ENCODE measurements at places on chromosomes 2 and 18.

DNA sequence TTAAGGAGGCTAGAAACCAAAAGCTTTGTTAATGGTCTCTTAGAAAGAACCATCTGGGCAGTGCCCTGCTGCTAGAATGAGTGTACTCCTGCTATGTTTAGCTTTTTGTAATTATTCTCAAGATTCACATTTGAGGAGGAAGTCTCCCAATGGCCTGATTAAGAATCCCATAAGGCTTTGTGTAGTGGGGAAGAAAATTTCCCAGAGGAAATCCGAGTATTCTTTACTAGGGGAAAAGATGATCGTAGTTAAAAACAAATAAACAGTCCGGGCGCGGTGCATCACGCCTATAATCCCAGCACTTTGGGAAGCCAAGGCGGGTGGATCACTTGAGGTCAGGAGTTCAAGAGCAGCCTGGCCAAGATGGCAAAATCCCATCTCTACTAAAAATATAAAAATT, 117.9 kb downstream of the PTRHD1 start:
- DNase-seq = no peak

- DNase-seq = no peak
Observed at GRCh38 chr2:134375935-134376334, 122.1 kb downstream of the MGAT5 start.

GRCh38 chr2:41940745-41941063, 107.1 kb upstream of the PKDCC start:
- DNase-seq = no peak

DNA sequence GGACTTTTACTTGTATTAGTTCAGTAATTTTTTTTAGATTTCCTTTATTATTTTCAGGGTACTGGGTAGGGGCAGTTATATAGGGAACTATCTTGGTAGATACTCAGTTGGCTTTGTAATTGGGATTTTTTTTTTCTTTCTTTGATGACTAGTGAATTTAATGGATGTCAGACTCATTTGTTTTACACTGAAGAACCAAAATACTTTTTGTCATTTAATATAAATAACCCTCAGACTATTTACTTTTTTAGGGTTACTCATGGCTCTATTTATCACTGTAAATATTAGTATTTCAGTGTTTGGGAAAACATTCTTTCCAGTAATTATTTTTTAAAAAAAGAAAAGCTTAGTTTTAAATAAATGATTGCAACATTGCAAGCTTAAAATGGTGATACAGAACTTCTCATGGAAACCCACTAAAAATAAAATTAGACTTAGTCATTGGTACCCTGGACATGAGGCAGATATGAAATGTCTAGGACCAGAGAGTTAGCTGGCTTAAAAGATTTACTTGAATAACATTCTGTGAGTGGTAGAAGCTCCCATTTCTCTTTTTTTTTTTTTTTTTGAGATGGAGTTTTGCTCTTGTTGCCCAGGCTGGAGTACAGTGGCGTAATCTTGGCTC, 74.4 kb upstream of the CYP20A1 start:
- DNase-seq = no peak

GRCh38 chr2:191174442-191174841, 23.6 kb upstream of the STAT4 start:
- DNase-seq = no peak

GRCh38 chr2:181289698-181290097, 167.5 kb upstream of the ITGA4 start:
- DNase-seq = no peak

- DNase-seq = no peak
Observed at GRCh38 chr2:23137166-23137565, 247.8 kb upstream of the KLHL29 start.

- DNase-seq = no peak
Observed at GRCh38 chr2:17375262-17375661, 143.0 kb downstream of the RAD51AP2 start.

- peak; percentile 83 for DNase-seq
Observed at GRCh38 chr2:104976603-104977120, 61.2 kb upstream of the MRPS9 start.

- no peak for DNase-seq
Observed at GRCh38 chr2:112031473-112032223, 23.4 kb upstream of the TMEM87B start.

DNA sequence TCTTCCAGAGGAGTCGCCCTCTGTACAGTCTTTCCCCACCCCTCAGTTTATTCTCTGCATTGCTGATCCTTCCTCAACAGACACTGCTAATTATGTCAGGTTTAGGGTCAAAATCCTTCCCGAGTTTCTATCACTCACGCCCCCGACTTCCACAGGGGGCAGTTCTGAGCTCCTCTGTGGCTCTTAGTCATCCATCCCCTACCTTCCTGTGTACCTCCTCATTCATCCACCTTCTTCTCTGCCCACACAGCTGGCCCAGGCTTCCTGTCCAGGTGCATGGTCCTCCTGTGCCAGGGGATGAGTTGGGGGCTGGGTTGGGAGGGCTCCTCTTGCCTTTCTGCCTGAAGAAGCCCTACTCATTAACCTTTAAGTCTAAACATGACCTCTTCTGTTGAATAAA, 202.9 kb downstream of the ARL4C start:
- peak; percentile 46 for DNase-seq

GRCh38 chr2:180609626-180610340, 370.6 kb upstream of the UBE2E3 start:
- no peak for DNase-seq

GRCh38 chr2:95042472-95043271, 17.2 kb downstream of the MAL start:
- no peak for DNase-seq

DNA sequence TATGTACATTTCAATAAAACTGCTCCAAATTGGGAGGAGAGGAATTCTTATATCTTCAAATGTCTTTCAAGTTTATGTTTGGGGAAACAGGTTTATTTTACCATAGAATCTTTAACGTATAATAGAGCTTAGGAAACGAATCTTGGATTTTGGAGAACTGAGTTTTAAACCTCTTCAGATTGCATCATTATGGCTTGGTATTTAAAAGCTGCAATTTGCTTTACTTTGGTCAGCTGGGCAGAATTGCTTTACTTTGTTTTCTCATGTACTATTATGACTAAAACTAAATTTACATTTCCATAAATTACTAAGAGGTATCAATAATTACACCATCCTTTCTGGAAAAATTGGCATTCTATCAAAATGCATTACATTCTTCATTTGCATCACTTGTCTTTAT, 54.6 kb downstream of the BAZ2B start:
- no peak for DNase-seq

GRCh38 chr2:196263181-196263747, 91.9 kb upstream of the STK17B start:
- no peak for DNase-seq

DNA sequence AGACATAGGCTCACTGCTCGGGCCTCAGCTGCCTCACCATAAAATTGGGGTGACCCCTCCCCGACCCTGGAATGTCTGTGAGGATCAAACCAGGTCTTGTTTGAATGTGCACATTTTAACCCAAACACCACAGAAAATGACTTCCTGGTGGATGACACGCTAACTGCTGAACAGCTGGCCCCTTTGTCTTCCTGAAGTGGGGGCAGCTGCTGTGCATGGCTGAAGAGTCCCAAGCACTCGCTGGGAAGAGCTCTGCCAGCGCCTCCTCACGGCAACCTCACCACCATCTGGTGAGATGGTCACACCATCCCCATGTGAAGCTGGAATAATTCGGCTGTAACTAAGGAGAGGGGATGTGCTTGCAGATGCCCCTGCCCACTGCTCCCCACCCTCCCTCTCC, 34.0 kb downstream of the AQP12A start:
- DNase-seq = no peak

- no peak for DNase-seq
Observed at GRCh38 chr2:239456940-239457339, 56.1 kb upstream of the HDAC4 start.

- DNase-seq = no peak
Observed at GRCh38 chr2:44360749-44361329, 455 bp downstream of the PREPL start.

GRCh38 chr2:233597522-233597921, 19.9 kb upstream of the UGT1A8 start:
- no peak for DNase-seq

DNA sequence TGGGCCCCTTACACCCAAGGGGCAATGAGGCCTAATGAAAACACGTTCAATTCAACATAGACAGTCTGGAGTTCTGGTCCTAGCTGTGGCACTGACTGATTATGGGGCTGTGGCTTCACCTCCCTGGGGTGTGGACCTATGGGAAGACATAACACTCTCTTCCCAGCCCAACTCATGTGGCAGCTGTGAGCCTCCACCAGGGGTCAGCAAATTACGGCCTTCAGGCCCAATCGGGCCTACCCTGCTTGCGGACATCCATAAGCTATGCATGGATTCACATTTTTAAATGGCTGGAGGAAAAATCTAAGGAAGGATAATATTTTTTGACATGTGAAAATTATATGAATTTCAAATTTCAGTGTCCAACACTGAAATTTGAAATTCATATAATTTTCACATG, 101.3 kb downstream of the LOXHD1 start:
- DNase-seq = no peak

- peak; percentile 19 for DNase-seq
Observed at GRCh38 chr2:10688921-10689807, 611 bp downstream of the NOL10 start.

DNA sequence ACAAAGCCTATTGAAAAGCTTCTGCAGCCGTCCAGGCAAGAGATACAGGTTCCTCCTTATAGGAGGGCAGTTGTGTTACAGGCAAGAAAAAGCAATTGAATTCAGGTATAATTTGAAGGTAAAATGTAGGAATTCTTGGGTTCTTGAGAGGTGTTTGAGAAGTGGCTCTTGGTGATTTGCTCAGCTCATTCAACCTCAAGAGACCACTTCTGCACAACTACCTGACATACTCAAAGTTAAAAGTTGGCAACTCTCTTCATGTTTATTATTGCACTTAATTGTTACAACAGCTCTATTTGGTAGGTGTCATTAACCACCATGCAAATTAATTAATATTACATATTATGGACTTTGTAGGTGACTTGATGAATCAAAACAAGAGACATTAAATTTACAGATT, 753.2 kb downstream of the ADCYAP1 start:
- DNase-seq = no peak

DNA sequence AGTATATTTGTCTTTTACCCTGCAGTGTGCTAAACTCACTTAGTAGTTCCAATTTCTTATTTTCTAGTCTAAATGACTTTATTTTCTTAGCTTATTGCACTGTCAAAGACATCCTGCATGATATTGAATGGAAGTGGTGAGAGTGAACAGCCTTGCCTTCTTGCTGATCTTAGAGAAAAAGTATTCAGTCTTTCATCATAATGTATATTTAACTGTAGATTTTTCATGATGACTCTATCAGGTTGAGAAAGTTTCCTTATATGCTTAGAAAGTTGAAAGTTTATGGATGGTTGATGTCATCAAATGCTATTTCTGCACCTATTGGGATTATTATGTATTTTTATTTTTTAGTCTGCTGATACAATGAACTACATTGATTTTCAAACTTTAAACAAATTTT, 21.3 kb upstream of the COL3A1 start:
- DNase-seq = no peak

- no peak for DNase-seq
Observed at GRCh38 chr2:161245671-161246070, 62.6 kb upstream of the PSMD14 start.

GRCh38 chr18:36187826-36188721, 777 bp downstream of the MOCOS start:
- DNase-seq = no peak

DNA sequence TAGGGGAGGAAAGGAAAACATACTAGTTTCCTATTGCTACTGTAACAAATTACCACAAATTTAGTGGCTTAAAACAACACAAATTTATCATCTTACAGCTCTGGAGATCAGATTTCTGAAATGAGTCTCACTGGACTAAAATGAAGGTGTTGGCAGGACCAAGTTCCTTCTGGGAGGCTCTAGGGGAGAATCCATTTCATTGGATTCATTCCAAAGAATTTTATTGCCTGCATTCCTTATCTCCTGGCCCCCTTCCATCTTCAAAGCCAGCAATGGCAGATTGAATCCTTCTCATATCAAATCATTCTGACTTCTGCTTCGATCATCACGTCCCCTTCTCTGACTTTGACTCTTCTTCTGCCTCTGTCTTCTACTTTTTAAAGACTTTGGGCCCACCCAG, 250.9 kb downstream of the IRS1 start:
- no peak for DNase-seq

GRCh38 chr2:196341277-196341841, 170.0 kb upstream of the STK17B start:
- no peak for DNase-seq

- DNase-seq = no peak
Observed at GRCh38 chr2:8435608-8436007, 246.2 kb upstream of the ID2 start.

- DNase-seq = no peak
Observed at GRCh38 chr2:102052365-102052764, 60.6 kb downstream of the IL1R2 start.

DNA sequence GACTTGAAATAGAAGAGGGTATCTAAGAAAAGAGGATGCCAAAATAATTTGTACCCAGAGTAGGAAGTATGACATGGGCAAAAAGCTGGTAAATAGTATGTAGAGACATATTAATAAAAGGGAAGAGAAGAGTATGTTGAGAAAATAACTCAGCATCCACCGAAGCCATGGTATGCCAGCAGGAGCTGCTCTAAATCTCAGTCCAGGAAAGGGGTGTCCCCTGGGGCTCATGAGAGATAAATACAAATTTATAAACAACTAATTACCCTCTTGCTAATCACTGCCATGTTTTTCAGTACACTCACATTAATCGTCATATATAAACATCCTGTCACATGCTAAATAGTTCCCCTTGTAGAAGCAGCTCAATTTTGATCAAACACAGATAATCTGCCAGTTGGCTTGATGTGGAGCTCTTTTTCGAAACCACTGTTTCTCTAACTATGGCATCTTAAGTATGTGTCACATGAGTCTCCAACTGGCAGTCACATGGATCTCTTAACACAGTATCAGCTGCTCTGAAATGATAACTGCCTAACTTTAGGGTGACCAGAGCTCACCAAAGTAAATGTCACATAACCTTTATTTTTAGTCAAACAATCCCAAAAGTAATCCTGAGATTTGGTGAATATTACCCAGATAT, 31.9 kb downstream of the EXOC6B start:
- DNase-seq = no peak

DNA sequence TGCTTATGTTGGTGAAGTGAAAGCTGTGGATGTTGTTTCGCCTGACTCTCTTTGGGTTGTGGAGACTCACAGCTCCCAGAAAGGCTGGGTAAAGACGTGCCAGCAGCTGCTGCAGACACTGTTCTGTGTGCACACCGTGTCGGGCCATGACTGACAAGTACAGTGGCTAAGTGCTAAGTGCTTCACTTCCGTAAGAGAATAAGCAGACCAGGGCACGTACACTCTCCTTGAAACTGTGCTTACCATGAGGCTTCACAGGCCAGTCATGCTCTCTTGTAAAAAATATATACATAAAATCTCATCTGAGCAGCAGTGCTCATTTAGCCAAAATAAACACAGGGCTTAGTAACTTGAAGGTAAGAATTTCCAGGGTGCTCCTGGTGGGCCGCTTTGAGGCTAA, 86.0 kb downstream of the NRP2 start:
- DNase-seq = no peak
